ENCODE measurements at places on chromosomes 4 and X.

- no peak for DNase-seq
These were observed 46.8 kb upstream of the TMPRSS11F start for GRCh38 chr4:68176500-68176899.

DNA sequence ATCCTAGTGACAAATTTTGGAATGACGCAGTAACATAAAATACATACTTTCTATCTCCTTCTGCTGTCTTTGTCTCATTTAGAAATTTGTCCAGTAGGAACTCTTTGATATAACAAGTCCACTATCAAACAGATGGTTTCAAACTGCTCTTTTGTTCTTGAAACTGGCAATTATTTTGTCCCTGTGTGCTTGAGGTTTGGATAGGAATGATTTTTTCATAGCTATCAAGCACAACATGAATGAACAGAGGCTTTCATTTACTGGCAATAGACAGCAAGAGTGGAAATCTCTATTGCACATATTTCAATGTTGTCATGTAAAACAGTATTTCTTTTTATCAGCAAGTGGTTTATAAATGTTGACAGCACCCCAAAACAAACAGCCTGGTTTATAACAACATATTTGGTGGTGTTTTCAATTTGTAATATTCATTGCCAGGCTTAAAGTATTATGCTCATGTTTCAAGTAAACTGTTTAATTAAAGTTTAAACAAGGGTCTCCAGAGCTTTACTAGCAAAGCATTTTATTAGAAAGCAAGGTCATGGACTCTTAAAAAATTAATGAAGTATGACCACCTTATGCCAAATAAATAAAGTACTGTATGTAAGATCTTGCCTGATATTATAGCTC is 60.0 kb downstream of the TIGD2 start:
- no peak for DNase-seq

GRCh38 chrX:47637546-47638195 is 7.9 kb upstream of the CFP start:
- peak; percentile 47 for DNase-seq

DNA sequence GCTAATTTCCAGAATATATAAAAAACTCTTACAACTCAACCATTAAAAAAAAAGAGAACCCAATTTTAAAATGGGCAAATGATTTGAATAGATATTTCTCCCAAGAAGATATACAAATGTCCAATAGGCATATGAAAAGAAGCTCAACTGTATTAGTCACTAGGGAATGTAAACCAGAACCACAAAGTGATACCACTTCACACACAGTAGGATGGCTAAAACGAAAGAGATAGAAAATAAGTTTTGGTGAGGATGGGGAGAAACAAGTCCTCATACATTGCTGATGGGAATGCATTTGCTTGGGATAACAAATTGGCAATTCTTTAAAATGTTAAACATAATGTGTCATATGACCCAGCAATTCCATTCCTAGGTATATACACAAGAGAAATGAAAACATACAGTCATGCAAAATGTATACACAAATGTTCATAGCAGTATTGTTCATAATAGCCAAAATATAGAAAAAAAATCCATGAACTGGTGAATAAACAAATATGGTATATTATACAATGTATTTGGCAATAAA is 5.7 kb downstream of the TCEAL3 start:
- DNase-seq: no peak

DNA sequence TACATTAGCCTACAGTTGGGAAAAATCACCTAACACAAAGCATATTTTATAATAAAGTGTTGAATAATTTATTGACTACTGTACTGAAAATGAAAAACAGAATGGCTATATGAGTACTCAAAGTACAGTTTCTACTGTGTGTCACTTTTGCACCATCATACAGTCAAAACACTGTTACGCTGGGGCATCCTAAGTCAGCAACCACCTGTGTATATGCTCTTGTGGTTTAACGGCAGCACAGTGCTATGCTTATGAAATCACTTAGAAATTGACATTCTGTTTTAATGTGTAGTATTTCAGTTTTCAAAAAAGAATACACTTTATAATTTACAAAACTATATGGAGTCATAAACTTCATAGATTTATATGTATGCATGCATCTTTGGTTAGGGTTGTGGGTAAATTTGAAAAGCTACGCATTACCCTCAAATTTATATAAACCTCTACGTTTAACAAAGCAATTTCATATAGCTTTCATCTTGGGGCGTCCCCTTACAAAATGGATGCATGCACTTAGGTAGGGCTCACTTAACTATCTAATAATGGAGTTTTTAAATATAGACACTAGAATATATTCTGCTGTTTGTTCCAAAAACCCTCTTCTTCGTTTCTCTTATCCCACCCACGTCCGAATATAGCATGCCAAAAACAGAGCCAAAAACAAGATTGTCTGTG is 690 bp upstream of the NEIL3 start:
- no peak for DNase-seq

DNA sequence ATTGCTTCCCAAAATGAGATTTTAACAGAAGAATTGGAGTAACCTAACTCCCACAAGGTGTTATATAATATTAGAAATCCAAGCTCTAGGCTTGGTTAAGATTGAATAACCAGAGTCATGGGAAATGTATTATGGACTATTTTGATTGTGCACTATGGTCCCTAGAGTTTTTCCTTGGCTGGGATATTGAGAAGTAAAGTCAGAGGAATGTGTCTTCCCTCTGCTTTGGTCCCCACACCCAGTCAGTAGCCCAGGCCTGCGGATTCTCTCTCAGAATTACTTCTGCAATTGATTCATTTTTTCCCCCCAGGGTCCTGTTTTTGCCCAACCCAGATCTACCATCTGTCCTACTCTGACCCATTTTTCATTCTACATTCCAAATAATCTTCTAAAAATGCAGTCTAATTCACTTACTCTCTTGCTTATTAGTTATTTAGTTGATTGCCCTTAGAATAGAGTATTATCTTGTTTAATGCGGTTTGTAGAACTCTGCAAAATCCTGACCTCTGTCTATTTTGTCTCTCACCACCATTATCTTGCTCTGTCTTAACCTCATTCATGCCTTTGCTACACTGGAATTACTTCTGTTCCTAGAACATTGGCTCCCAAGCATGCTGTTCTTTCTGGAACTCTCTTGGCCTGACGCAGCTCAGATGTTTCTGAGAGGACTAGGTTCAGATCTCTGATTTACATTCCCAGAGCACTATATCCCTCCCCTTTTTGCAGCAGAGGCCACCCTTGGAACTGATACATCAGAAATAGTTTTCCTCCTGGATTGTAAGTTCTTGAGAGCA is 23.6 kb downstream of the GUCY1A1 start:
- no peak for DNase-seq

- DNase-seq: no peak
These were observed 38.3 kb downstream of the GPAT3 start for GRCh38 chr4:83574247-83574646.

- no peak for DNase-seq
These were observed 53.6 kb upstream of the TLR3 start for GRCh38 chr4:186015212-186015817.

DNA sequence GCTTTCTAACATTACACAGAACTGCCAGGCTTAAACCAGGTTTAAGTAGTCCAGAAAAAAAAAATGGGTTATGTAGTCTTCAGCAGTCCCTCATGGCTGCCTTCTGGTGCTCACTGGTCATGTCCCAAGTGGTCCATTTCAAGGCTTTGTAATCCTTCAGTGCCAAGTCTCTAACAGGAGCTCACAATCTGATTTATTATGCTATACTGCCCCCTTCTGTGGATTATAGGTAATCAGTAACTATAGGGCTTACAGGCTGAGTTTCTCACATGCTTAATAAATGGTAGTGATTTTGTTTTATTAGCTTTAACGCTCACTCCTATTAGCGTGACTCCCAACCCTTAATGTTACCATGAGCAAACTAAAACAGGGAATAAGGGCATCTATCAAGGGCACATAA is 92.5 kb upstream of the EDA2R start:
- DNase-seq: no peak

DNA sequence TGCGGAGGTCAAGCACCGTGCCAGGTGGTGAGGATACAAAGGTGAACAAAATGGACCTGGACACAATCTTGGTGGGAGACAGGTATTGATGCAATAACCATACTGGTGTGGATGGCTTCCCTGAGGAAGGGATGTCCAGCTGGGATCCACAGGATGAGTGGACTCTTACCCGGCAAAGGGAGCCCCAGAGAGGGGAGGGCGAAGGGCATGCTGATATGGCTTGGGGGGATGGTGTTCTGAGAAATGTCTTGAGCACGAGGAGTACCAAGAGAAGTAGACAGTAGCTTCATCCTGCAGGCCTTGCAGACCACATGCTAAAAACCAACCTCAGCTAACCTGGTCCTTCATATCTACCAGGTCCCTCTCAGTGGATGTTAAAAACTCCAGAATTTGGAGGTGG is 220.8 kb downstream of the NWD2 start:
- DNase-seq: no peak

- no peak for DNase-seq
These were observed 6.8 kb upstream of the SHOX start for GRCh38 chrX:623599-624315.

- DNase-seq: no peak
These were observed 246.5 kb upstream of the RPS6KA3 start for GRCh38 chrX:20513185-20513584.

DNA sequence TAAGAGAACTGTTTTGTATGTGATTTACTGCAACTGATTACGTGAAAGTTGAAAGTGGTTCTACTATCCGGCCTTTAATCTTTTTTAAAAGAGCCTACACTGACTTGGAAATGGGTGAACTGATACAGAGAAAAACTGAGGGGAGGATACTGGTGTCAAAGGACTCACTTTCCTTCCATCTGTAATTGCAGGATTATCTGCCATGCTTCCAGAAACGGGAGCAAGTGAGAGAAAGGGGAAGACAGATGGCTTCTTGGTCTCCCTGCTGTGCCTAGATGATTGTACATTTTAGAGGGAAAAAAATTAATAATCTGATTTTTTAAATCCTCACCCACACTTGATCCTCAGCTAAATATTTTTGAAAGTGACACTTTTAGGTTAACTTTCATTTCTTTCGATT is 88.3 kb upstream of the GRID2 start:
- DNase-seq: no peak

DNA sequence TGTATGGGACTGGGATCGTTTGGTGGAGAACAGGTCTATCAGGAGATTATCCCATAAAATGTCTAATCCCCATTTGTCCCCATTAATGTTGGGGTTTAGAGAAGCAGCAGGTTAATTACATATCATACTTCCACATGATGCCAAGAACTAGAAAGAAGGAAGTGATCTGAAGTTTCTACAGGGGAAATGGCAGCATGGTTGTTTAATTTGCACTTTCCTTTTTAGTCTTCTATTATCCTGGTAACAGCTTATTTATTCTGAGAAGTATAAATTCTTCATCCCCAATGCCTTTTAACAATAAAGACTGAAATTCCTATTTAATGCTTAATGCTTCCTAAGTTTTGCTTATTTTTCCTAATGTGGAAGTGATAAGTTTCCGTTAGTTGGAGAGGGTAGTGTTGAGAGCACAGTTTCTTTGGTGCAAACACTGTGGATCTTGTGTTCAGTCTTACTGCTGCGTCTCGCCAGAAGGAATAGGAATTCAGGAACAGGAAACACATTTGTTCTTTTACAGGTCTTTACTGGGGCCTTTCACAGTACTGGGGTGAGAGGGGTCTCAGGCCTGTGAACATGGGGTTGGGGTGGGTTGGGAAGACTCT is 59.5 kb upstream of the TADA2B start:
- DNase-seq: no peak

DNA sequence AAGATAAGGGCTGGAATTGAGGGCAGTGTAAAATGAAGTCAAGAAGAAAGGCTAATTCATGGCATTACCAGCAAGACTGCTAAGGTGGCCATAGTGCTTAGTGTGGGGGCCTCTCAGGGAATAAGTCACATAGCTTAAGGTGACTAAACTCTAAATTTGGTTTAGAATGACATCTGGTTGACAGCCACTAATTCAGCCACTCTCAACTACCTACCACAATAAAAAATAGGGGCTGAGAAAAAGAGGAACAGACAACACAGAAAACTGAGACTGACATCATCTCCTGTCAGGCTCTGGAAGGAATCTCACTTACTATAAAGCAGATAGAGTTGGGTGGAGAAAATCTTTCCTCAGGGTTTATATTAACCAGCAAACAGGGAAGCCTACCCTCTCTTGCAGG is 96.9 kb downstream of the CHRDL1 start:
- DNase-seq: no peak

- no peak for DNase-seq
These were observed 7.4 kb downstream of the MAGEB10 start for GRCh38 chrX:27815209-27815608.

- no peak for DNase-seq
These were observed 146.8 kb downstream of the ENOX2 start for GRCh38 chrX:130756233-130756632.

GRCh38 chr4:29571322-29571721 is 1148.8 kb upstream of the PCDH7 start:
- DNase-seq: no peak

DNA sequence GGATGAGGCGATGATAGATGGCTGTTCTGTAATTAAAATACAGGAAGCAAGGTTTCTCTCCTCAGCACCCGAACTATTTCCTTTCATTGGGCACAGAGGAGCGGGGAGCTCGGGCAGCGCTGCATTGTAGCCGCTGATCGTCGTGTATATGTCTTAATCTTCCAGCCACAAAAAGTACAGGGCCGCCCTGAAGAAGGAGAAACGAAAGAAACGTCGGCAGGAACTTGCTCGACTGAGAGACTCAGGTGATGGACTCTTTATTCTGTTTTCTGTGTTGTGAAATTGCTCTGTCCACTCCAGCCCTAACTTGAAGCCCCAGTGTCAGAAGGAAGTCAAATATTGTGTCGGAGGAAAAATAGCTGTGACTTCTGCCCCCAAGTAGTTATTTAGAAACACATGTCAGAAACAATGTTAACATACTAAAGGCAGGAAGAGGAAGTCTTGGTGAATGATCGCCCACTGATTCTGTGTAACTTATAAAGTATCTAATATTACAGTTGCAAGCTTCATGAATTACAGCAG is 546 bp downstream of the ZRSR2 start:
- DNase-seq: no peak

DNA sequence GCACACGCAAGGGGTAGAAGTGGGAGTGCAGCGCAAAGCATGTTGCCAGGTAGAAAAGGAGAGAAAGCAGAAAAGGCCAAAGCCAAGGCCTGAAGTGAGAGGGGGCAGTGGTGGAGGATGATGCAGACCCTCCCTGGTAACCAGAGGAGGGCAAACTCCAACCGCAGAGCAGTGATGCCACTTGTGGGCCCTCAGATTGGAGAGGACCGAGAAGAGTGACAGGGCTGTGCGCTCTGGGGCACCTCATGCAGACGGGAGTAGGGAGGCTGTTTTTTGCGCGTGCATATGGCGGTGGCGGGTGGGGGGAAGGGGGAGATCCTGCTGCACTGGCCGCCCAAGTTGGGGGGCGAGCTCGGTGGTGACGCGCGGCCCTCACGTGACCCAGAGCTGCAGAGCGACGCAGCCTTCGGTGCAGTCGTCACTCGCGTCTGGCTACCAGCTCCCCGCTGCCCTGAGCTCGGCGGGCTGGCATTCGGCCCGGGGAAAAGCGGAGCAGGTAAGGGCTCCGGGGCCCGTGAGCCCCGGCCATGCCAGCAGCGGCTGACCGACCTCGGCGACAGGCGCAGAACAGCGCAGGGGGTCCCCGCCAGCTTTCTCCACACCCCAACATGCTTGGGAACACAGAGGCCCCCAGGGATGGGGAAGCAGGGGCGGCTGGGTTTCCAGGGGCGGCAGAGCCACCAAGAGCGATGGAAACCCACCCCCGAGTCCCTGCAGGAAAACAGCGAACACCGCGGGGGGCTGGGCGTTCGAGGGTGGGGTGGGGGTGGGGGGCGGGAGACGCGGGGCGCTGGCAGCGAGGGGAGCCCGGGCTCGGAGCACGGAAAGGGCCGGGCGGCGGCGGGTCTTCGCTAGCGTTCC is at the start of gene BEX3:
Gene BEX3 (plus strand): TSS at position 421 of the 861 bp plus-strand sequence. CDS start 984 bp downstream, outside the sequence.
- DNase-seq: peak; percentile 78

- no peak for DNase-seq
These were observed 50.1 kb downstream of the GPAT3 start for GRCh38 chr4:83585982-83586508.

Measured in dorsolateral prefrontal cortex (tissue), 122 donors.